ENCODE measurements at places on chromosomes 5 and 9.

- no peak for DNase-seq
These were observed 616.3 kb upstream of the KLF4 start for GRCh38 chr9:108105885-108106284.

- DNase-seq: no peak
These were observed 81.1 kb upstream of the EPB41L4B start for GRCh38 chr9:109401990-109402318.

- no peak for DNase-seq
These were observed 61.4 kb upstream of the MRPS30 start for GRCh38 chr5:44747396-44747795.

DNA sequence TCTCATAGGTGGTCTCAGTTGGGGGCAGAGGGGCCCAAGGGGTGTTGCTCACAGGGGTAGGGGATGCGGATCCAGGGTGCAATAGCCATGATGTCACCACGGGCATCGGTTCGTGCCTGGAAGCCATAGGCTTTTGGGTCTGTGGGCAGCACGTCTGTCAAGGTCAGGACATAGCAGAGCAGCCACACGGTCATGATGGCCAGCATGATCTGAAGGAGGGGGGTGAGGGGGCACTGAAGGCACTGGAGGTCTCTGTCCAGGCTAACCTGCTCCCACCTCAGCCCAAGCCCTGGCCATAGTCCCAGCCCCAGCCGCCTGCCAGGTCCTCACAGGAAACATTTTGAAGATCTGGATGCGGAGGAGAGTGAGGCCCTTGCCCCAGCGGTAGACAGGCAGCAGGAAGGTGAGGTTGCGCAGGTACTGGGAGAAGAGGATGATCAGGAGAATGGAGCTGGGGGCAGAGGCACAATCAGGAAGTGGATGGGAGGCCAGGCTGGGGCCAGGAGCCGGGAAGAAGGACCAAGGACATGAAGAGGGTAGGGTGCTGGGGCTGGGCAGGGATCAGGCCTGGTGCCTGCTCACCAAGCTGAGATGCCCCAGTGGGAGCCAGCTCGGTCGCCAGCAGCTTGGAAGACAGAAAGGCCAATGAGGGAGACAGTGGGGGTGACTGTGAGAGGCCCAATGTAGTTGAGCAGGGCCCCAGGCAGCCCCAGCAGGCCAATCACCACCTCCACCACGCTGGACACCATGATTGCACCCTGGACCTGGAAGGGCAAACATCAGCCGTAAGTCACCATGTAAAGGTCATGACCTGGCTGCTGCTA is 3.3 kb downstream of the SLC23A1 start:
- DNase-seq: no peak

DNA sequence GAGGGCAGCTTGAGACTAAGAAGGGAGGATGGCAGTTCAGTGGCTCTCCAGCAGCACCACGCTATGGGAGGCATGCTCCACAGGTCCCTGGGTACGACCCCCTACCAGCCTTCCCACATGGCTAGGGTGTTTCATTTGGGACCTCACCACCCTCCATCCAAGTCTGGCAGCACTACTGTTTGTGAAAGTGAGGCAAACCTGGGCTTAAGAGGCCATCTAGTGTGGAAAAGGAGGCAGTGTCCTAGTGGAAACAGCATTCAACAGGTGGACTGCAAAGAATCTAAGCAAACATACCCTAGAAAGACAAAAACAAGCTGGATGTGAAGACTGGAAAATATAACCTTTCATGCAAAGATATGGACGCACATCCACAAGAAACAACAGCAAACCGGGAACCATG is 4.8 kb upstream of the C5orf47 start:
- no peak for DNase-seq

- no peak for DNase-seq
These were observed 4.7 kb upstream of the FIBCD1 start for GRCh38 chr9:130943777-130944176.

DNA sequence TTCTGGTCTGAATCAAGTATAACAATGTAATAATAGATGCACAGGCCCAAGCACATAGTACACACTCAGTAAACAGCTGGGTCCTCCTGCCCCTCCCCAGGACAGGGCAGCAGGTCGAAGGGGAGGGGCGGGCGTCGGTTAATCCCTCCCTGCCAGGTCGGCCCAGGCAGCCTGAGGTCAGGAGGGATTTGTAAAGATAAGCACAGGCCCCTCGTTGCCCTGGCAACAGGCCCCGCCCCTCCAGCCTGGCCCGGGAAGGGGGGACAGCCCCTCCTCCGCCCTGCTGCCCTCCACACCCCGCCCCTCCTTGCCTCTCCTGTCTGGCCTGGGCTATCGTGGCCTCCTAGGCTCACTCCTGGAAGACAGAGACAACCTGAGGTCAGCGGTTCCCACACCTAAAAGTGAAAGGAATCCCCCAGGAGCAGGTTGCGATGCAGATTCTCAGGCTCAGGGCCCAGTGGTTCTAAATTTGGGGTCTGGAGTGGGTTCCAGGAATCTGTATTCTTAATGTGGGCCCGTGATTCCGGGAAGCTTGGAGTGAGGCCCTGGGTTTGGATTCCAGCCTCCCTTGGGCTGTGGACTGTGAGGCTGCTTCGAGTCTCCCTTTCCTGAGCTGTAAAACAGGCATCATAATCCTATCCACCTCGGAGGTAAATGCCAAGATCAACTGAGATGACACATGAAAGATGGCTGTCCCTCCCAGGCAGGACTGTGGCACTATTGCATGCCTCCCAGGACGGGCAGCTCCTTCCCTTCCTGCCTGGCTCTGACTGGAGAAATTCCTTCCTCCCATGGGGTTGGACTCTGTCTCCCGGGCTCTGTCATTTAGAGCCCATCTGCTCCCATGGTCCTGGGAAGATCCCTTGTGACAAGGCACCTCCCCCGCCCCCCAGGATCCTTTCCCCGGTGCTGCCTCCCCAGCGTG is 4.4 kb downstream of the CRB2 start:
- peak; percentile 73 for DNase-seq

- DNase-seq: no peak
These were observed 105.7 kb downstream of the LURAP1L start for GRCh38 chr9:12880406-12881015.

- DNase-seq: peak; percentile 75
These were observed 27.1 kb downstream of the HNRNPH1 start for GRCh38 chr5:179596421-179596820.

GRCh38 chr9:125821078-125821477 is 73.9 kb downstream of the PBX3 start:
- DNase-seq: no peak

DNA sequence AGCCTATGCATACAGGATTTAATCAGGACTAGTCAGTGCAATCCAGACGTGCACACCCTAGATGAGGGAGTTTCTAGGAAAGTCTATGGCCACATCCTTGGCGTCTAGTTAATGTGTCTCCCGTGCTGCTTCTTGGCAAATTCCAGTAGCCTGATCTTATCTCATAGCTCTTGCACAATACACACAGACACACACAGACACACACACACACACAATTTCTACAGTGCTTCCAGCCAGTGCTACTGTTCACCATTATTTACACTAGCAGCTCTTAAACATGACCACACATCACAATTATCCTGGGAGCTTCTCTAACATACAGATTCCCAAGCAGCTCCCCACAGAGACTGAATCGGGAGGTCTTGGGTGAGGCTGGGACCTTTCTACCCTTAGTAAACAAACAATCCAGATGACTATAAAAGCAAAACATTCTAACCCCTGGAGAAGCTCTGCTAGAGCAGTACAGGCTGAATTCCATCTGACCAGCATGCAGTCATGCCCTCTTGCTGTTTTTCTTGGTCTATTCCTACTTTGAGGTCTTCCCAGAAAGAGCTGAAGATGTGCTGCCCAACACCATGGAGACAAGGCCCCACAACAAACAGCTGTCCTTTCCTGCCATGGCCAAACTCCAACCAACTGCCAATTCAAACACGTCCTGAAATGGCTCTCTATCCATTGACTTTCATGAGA is 236.6 kb downstream of the DEPDC1B start:
- DNase-seq: no peak

DNA sequence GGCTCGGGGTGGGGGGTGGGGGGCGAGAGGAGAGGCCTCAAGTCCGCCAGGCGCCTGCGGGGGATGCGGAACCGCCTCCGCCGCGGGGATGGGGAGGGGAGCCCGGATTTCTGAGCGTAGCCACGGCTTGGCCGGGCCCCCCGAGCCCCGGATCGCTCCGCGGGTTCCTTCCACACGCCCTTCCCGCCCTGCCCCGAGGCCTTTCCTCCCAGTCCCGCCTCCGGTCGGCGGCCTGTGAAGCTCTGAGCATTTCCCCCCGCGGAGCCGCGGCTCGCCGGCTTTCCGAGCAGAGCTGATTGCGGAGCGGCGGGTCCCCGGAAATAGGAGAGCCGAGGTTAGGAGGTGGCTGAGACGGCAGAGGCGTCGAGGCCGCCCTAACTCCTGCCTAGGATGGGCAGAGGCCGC is 6.1 kb downstream of the IRX4 start:
- DNase-seq: no peak

DNA sequence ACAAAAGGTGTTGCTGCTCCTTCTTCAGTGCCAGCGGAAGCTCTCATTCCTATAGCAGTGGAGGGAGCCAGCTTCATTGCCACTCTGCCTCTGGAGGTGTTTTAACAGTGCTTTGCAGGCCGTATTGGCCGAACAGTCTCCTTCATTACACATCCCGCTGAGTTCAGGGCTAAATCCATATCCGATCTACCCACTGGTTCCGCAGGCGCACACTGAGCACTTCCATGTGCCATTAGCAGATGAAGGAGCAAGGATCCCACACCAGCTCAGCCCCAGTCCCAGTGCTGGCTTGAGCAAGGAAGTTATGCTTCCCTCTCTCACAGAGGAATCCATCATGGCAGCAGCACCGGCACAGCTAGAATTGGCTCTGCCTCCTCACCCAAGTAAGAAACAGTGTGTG is 121.2 kb upstream of the IRX2 start:
- no peak for DNase-seq

DNA sequence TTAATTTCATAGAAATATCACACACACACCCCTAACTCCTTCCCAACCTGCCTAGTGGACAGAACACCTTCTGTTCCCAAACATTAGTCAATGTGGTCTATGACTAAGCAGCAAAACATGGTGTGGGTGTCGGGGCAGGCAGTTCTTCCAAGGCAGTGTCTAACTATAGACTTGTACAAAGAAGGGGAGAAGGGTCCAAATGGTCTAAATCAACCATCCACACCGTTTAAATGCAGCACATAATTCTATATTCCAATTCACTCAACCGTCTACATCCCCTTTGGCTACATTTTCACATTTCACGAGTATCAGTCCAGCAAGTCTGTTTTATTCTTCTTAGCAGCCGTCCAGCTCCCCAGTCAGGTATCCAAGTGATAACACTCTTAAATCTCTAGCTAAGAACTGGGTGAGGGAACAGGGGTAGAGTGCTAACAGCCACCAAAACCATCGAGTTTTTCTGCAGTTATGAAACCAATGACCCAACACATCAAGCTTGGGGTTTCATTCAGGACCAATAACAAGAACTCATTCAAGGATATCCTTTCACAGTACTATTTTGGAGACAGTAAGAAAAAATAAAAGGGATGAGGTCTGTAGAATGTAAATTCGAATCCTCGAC is 3.3 kb downstream of the ZNF608 start:
- no peak for DNase-seq

- DNase-seq: peak; percentile 71
These were observed 298.4 kb upstream of the PRDM9 start for GRCh38 chr5:23208959-23209431.

DNA sequence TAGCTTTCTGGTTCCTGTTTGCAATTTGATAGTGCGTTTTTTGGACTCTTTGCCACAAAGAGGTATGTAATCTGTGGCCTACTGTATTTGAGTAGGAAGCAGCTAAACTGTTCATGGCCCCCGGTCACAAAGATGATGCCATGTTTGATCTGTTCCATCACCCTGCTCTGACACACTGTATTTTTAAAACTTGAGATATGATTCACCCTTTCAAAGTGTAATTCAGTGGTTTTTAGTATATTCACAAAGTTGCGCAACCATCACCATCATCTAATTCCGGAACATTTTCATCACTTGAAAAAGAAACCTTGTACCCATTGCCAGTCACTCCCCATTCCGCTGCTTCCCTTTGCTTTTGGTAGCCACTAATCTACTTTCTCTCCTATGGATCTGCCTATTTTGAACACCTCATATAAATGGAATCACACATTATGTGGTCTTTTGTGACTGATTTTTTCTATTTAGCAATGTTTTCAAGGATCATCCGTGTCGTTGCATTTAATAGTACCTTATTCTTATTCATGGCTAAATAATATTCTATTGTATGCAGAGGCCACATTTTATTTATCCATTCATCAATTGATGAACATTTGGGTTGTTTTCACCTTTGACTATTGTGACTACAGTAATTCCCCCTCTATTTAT is 141.6 kb downstream of the NR3C1 start:
- no peak for DNase-seq

GRCh38 chr5:150774145-150774544 is 4.4 kb upstream of the SMIM3 start:
- no peak for DNase-seq

GRCh38 chr9:121838746-121839669 is 187.6 kb downstream of the DAB2IP start:
- DNase-seq: no peak

DNA sequence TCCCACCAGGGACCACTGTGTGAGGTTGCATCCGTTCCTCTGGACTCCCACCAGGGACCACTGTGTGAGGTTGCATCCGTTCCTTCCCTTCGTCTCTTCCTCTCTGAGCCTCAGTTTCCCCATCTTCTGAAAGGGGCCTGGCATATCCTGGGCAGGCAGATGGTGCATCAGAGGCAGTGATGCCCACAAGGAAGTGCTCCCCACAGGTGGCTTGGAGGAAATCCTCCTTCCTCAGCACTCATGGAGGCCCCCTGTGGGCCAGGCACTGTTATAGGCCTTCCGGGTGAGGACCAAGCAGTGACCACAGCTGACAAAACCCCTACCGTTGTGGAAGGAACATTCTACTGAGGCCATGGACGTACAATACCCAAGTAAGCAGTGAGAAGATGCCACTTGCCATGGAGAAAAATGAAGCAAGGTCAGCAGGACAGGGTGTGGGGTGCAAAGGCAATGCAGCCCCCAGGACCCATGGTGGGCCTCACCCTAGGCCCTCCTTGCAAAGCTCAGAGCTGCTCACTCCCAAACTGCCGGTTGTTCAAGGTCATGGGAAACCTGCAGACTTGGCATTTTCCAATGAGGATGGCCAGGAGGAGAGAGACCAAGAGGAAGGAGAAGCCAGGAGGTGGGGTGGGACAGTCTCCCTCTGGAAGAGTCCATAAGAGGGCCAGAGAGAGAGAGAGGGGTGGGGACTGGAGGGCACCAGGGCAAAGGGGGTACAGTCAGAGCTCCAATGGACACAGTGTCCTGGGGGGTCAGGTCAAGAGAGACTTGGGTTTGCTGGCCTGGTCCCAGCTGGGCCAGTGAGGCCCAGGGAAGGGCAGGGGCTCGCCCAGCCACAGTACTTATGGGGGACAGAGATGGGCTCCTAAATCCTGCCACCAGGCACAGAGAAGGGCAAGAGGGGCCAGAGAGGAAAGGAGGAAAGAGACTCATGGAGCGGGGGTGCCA is 51.1 kb downstream of the C9orf50 start:
- DNase-seq: no peak

GRCh38 chr5:156407251-156407650 is 80.3 kb downstream of the SGCD start:
- DNase-seq: no peak

GRCh38 chr5:139588962-139589361 is 27.8 kb downstream of the UBE2D2 start:
- no peak for DNase-seq
